Activated CD4-positive, CD25-positive, alpha-beta regulatory T cell treated with anti-CD3 and anti-CD28 coated beads, Interleukin-2, amount 50 U/mL, for 16 hours (primary cell): ENCODE measurements at places on chromosomes 1 and 21.

GRCh38 chr1:215661033-215661432, 93.9 kb downstream of the KCTD3 start:
- DNase-seq = no peak

DNA sequence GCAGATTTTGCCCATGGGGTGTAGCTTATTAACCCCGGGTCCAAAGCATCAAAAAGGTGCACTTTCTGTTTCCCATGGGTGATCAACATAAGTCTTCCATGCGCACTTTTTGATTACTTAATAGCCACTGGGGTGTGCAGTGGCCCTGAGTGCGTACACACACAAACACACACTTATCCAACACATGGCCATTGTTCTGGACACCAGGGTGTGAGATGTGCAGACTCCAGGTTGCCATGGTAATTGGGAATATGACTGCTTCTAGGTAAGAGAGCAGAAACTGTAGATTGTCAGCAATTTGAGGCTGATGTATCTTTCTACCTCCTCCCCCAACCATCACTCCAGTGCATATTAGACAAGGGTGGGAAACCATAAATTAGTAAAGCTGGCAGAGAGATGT, 68.8 kb downstream of the MAB21L3 start:
- DNase-seq = no peak

GRCh38 chr21:20661745-20662422, 336.3 kb upstream of the NCAM2 start:
- no peak for DNase-seq

DNA sequence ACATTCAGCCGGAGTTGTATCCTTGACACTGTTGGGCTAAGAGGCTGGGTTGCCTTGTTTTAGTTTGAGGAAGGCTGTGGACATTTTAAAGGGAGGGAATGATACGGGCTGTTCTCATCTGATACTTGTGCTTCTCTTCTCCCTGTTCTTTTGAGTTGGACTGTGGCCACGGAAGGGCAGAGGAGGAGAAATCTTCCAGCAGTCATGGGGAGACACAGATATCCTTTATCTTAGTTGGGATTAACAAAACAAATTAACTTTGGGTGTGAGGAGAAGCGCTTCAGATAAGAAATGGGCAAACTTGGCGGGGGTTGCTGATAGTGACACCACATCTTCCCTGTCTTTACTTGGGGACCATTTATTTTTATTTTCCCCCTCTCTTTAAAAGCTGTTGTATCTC, 138.8 kb downstream of the ROR1 start:
- no peak for DNase-seq

GRCh38 chr1:3895279-3895950, 4.7 kb downstream of the C1orf174 start:
- no peak for DNase-seq

DNA sequence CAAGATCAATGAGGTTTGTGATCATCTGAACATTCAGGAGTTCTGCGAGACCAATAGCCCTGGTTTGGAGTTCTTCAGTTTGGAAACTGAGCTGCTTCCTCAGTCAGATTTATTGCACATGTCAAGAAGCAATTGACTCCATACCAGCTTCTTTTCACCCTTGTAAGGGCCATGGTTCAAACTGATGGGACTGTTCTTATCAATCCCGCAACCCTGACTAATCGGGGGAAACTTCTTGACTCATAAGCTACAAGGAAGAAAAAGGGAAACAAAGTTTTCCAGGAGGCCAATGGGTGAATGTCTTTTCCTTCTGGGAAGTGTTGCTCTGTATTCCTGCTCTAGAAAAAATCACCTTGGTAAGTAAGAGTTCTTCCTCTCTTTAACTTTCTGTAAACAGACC, 187.9 kb downstream of the MIS18A start:
- no peak for DNase-seq

GRCh38 chr1:102562380-102562779, 545.9 kb downstream of the COL11A1 start:
- DNase-seq = no peak

GRCh38 chr1:205824180-205824579, 11.2 kb upstream of the SLC41A1 start:
- DNase-seq = no peak
